ENCODE measurements at places on chromosomes 13 and 19. TPM values are rescaled to one million over a fixed set of nuclear protein-coding genes. Genes with fewer than 3 reads are reported as not detected.

The F2RL3 gene
- polyA plus RNA-seq = 0.22 TPM

The MEF2B gene
- 0.30 TPM for polyA plus RNA-seq

The TMIGD2 gene
- 0.94 TPM for polyA plus RNA-seq

The CEACAM8 gene
- polyA plus RNA-seq = 0.16 TPM

The CEACAM21 gene
- polyA plus RNA-seq = 1.8 TPM

The SERPINE3 gene
- not detected for polyA plus RNA-seq

The CEACAM19 gene
- polyA plus RNA-seq = 0.98 TPM

The FGF22 gene
- not detected for polyA plus RNA-seq

The MYBPC2 gene
- not detected for polyA plus RNA-seq

The KCNN4 gene
- polyA plus RNA-seq = 0.76 TPM

The RFXAP gene
- 1.3 TPM for polyA plus RNA-seq

The GPR18 gene
- 1.0 TPM for polyA plus RNA-seq

The ERICH4 gene
- polyA plus RNA-seq = not detected

The C1QTNF9B gene
- not detected for polyA plus RNA-seq

The CGB2 gene
- polyA plus RNA-seq = not detected

The ZNF418 gene
- polyA plus RNA-seq = 0.51 TPM

The PSG6 gene
- polyA plus RNA-seq = not detected

The KIR2DL1 gene
- 0.05 TPM for polyA plus RNA-seq

The SSC5D gene
- polyA plus RNA-seq = 1.0 TPM

The PEAK3 gene
- polyA plus RNA-seq = 0.42 TPM

The STXBP2 gene
- polyA plus RNA-seq = 27.5 TPM

The CAMSAP3 gene
- polyA plus RNA-seq = 19.1 TPM

The KANK2 gene
- polyA plus RNA-seq = 15.0 TPM

The FUT3 gene
- polyA plus RNA-seq = 0.27 TPM

The DAND5 gene
- not detected for polyA plus RNA-seq

The SOHLH2 gene
- polyA plus RNA-seq = not detected

The ZNF578 gene
- not detected for polyA plus RNA-seq

The MICU2 gene
- 20.9 TPM for polyA plus RNA-seq

The ACER1 gene
- polyA plus RNA-seq = not detected

The SIGLEC5 gene
- polyA plus RNA-seq = not detected

The SPTBN4 gene
- polyA plus RNA-seq = 0.40 TPM

The LRG1 gene
- polyA plus RNA-seq = 741 TPM

The INAFM1 gene
- 2.5 TPM for polyA plus RNA-seq

The ZNF20 gene
- 1.0 TPM for polyA plus RNA-seq

The ZNF136 gene
- 2.1 TPM for polyA plus RNA-seq

The ZNF611 gene
- 0.50 TPM for polyA plus RNA-seq

The C19orf85 gene
- polyA plus RNA-seq = not detected

The BRSK1 gene
- polyA plus RNA-seq = 0.10 TPM

The MADCAM1 gene
- polyA plus RNA-seq = 0.25 TPM

The ADAMTSL5 gene
- 1.8 TPM for polyA plus RNA-seq

The ICAM3 gene
- polyA plus RNA-seq = 24.0 TPM

The RAB8A gene
- polyA plus RNA-seq = 43.1 TPM

The KLHL1 gene
- not detected for polyA plus RNA-seq

The EDDM13 gene
- polyA plus RNA-seq = not detected

The GATAD2A gene
- 7.1 TPM for polyA plus RNA-seq

The ZNF829 gene
- 0.40 TPM for polyA plus RNA-seq

The KLK1 gene
- polyA plus RNA-seq = not detected

The TRMT1 gene
- 9.8 TPM for polyA plus RNA-seq

The MEIS3 gene
- polyA plus RNA-seq = 0.50 TPM

The GNG14 gene
- not detected for polyA plus RNA-seq

The PRR12 gene
- 3.5 TPM for polyA plus RNA-seq

The COL4A1 gene
- polyA plus RNA-seq = 5.0 TPM
